ENCODE measurements at places on chromosomes 16 and 17.

GRCh38 chr17:3977387-3977786 lies 13.2 kb upstream of the ATP2A3 start:
- no peak for DNase-seq

DNA sequence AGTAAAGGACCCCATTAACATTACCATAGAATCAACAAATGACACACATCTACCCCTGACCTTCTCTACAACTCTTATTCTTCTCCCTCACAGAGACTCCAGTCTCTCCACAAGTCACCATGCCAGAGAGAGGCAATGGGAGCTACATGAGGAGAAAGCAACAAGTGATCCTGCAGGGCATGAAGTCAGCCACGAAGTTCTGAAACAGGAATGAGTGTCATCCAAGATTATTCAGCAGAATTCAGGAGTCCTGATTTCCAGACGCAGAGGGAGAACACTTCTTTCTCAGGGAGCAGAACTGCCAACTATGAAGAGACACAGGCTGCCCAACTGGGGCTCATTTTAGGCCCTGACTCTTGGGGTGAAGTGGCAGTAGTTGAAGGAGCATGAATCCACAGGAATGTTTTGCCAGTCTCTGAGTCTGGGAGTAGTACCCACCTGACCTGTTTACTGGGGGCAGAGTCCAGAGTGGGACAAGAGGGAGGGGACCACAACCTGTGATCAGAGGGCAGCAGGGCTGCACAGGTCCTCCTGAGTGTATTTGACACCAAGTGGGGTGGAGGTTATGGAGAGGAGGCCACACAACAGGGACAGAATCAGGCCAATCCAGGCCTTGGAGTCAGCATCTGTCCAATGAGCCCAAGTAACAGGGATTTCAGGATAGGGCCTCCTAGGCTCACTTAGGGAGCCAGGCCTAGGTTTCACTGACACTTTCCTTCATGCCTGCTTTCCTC lies 2.4 kb upstream of the MTMR4 start:
- DNase-seq, result no peak

GRCh38 chr16:49453983-49454382 lies 80.4 kb downstream of the C16orf78 start:
- DNase-seq, result no peak

GRCh38 chr16:11869353-11870228 lies 18.2 kb upstream of the RSL1D1 start:
- no peak for DNase-seq

- DNase-seq, result no peak
Measured at GRCh38 chr16:56709443-56710040, 20.4 kb upstream of the NUP93 start.

GRCh38 chr17:48738424-48738802 lies 9.9 kb upstream of the HOXB13 start:
- DNase-seq, result no peak

DNA sequence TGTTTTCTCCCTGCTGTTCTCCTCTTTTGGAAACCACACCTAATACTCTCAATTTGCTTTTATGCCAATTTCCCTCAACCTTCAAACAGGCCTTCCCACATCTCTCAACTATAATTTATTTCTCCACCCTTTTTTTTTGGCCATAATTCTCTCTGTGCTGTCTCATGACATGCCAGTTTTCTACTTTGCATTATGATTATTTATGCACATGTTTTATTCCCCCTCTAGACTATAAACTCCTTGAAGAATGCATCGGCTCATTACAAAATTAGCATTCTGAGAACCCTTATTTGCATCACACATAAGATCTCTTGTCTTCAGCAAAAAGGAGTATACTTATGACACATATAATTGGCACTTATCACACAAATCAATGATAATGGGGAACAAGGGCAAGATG lies 10.9 kb upstream of the LYRM9 start:
- no peak for DNase-seq

DNA sequence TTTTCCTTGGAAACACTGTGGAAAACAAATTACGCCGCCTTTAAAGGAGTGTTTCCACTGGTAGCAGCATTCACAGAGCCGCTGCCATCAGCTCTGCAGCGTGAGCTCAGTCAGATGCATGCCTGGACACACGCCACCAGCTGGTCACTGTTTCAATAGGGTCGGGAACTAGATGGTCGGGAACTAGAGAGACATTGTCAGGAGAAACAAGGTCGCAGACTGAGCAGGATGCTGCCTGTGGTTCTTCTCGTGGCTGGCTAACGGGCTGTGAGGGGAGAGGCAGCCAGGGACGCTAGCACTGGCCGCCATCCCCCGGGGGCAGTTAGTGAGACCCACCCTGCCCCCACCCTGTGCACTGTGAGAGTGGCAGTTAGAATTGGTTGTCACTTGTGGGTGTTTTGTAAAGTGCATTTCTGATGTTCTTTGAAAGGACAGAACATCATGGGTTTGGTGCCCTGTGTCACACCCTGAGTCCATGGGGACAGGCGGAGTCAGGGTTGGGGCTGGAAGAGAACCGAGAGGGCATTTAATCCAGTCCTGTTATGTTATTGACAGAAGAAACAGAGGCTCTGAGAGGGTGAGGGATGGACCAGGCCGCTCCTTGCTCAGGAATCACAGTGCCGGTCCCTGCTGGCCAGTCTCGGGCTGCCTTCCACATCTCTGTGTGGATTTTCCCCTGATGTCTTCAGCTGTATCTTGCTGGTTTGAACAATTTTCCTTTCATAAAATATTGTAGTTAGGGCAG lies 86.3 kb downstream of the SPECC1 start:
- no peak for DNase-seq

- DNase-seq, result no peak
Measured at GRCh38 chr17:19418251-19418992, 7.4 kb downstream of the RNF112 start.

- no peak for DNase-seq
Measured at GRCh38 chr17:42675348-42675964, 1.3 kb downstream of the PLEKHH3 start.

DNA sequence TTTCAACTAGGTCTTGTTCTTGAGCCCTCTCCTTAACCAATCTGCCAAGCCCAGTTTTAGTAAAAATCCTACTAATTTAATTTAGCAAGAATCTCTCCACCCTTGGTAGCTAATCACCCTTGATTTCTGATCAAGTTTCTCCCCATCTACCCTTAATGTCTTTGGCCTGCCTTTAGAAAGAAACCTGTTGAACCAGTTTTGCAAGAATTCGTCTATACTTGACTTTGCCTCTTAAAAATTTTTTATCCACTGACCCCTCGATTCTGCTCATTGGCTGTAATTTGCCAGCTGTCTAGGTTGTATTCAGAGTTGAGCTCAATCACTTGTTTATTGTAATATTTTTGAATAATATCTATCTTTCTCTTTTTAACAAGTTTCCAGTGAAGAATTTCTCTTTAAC lies 1138.5 kb downstream of the CDH11 start:
- no peak for DNase-seq

DNA sequence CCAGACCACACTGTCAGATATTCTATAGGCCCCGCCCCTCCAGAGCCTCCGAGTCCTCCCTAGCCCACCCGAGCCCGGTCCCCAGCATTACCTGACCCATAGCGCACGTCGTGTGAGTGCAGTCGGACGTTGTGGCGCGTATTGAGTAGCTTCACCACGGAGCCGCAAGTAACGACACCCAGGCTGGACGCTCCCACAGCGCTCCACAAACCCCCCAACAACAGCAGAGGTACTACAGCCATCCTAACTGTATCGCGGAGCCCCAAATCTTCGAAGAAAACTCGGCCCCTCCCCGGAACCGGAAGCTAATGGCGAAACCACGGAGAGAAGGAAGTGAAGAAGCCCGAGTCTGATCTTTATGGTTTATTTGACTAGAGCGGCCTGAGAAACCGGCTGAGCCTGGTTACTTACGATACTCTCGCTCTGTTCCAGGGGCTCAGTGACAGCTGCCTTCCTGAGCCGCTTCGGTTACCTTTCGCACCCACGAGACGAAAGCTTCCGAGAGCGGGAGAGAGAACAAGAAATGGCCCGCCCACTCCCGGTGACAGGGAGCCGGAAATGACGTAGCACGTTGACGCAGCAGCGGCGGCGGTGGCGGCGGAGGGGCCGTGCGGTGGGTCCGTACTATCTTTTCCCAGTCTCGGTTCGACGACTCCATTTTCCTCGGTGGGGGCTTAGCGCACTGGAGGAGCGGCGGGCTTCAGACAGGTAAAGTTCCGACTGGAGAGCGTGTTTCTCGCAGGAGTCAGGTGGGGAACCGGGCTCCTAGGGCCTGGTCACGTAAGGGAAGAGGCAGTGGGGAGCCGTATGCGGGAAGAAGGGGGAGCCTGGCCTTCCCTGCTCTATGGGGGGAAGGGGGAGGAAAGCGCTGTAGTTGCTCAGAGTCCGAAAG lies at the start of the genes SDF2 and SUPT6H:
Gene SDF2, minus strand, starts transcription at position 272 of the 892 bp plus-strand sequence. Its CDS starts 30 bp downstream, at position 242.
Gene SUPT6H, plus strand, starts transcription at position 571 of the 892 bp plus-strand sequence. CDS start 11,197 bp downstream, outside the sequence.
- peak; percentile 90 for DNase-seq

DNA sequence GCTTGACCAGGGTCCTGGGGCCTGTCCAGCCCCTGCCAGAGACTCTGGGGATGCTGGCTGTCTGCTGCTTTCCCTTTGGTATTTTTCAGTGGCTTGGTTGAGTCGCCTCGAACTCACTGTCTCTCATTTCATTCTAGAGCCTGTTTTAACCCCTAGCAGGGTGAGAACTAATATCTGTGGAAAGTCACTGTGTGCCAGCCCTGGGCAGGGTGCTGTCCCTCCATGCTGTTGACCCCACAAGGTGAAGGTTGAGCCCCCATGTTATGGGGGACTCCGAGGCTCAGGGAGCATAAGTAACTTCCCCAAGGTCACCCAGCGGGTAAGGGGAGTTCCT lies 33.0 kb downstream of the DCAKD start:
- DNase-seq, result no peak

DNA sequence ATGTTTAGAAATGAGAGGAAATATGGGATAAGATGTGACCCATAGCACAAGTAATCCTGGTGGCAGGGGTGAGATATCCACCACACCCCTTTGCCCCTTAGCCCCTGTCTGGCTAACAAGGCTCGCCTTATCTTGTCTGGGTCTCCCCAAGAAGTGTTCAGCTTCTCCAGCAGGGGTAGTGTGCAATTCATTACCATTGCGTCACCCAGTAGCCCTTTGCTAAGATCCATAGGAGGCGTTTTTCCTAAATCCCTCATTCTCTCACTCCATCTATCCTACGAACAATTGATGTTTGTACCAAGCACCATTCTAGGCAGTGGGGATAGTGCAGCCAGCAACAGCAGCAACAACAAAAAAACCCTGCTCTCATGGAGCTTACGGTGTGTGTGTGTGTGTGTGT lies 30.8 kb downstream of the CCDC42 start:
- no peak for DNase-seq

DNA sequence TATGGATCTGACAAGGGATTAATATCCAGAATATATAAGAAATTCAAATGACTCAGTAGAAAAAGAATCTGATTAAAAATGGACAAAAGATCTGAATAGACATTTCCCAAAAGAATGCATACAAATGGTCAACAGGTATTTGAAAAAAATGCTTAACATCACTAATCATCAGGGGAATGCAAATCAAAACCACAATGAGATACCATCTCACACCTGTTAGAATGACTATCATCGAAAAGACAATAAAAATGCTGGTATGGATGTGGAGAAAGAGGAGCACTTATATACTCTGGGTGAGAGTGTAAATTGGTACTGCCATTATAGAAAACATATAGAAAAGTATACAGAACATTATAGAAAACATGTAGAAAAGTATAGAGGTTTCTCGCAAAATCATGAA lies 16.4 kb upstream of the HS3ST2 start:
- no peak for DNase-seq

DNA sequence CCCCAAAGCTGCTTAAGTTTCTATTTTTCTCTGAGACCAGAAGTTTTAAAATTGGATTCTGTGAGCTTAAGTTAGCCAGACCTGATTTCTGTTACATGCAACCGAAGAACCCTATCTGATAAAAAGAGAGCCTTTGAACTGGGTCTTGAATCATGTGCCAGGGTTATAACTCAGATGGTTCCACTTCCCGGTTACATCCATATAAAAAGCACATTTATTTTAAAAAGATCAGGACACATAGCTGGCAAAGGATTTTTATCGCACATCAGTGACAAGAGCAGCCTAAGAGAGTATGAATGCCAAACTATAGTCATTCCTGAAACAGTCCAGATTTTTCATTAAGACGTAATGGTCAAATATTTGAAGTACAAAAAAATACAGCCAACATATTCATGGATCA lies 32.5 kb upstream of the CLEC3A start:
- no peak for DNase-seq

- no peak for DNase-seq
Measured at GRCh38 chr16:2767891-2768290, 9.2 kb downstream of the ELOB start.

DNA sequence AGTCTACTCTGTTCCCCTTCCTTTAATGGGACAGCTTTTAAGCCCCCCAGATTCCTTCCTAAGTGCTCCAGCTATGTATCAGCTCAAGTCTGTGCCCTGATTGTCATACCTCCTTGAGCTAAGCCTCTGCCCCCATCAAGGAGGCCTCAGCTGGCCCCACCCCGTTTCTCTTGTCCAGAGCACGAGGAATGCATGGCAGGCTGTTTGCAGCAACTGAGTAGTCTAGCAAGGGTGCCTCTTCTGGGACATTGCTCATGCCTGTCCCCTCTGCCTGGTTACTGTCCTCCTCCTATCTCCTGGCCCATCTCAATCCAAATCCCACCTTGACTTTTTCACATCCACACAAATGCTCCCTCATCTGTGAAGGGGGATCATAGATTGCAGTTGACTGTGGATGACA lies 27.8 kb upstream of the TMEM220 start:
- DNase-seq, result no peak

- DNase-seq, result no peak
Measured at GRCh38 chr16:72961115-72961832, 86.7 kb downstream of the ZFHX3 start.

GRCh38 chr17:51479303-51479702 lies 219.0 kb downstream of the UTP18 start:
- no peak for DNase-seq

- DNase-seq, result no peak
Measured at GRCh38 chr17:65913326-65913850, 278.5 kb downstream of the CEP112 start.

DNA sequence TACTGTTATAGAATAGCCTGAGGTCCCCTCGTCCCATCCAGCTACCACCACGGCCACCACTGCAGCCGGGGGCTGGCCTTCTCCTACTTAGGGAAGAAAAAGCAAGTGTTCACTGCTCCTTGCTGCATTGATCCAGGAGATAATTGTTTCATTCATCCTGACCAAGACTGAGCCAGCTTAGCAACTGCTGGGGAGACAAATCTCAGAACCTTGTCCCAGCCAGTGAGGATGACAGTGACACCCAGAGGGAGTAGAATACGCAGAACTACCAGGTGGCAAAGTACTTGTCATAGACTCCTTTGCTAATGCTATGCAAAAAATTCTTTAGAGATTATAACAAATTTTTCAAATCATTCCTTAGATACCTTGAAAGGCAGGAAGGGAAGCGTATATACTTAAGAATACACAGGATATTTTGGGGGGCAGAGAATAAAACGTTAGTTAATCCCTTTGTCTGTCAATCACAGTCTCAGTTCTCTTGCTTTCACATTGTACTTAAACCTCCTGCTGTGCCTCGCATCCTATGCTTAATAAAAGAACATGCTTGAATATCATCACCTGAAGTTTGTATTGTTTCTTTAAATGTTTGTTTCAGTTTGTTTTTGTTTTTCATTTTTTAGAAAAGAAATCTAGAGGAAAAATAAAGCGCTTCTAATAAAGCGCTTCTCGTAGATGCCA lies 388.3 kb downstream of the MAF start:
- no peak for DNase-seq

- DNase-seq, result no peak
Measured at GRCh38 chr16:70364399-70364798, 17.7 kb downstream of the DDX19A start.
